AG09319 (cell line): ENCODE measurements at places on chromosomes 5 and 9.

DNA sequence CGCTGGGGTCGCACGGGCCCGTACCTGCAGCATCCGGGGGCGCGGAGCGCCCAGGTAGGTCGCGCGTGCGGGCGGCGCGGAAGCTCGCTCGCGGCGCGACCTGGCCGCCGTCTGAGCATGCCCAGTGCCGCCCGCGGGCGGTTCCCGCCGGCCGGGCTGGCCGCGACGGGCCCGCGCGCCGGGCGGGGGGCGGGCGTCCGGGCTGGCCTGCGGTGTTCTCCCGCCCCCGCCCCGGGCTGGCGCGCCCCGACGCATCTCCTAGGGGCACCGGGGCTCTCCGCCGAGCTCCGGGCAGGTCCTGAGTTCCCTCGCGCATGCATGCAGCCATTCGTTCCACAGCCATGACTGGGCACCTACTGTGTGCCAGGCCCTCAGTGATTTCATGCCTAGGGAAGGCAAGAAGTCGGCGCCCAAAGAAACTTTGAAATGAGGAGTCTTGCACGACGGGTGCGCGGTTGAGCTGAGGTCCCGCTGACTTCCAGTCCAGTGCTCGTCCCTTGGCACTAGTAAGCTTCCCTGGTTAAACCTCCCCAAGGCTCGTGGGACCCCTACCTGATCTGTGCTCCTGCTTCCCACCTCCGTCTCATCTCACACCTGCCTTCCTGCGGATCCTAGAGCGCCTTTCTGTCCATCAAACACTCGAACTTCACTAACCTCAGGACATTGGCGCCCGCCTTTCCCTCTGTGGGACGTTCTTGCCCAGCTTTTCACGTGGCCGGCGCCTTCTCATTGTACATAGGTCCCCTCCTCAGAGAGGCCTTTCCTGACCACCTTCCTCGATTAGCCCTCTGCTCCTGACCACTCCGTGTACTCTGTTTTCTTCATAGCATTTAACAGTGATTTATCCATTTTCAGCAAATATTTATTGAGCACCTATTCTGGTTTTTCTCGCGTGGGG, at the start of gene PTPN3:
PTPN3 (minus strand) TSS at position 113 of the 898 bp plus-strand sequence. CDS start 34,873 bp downstream, outside the sequence.
- DNase-seq, result no peak

GRCh38 chr5:110401881-110402280, 324.6 kb downstream of the TMEM232 start:
- DNase-seq, result no peak

DNA sequence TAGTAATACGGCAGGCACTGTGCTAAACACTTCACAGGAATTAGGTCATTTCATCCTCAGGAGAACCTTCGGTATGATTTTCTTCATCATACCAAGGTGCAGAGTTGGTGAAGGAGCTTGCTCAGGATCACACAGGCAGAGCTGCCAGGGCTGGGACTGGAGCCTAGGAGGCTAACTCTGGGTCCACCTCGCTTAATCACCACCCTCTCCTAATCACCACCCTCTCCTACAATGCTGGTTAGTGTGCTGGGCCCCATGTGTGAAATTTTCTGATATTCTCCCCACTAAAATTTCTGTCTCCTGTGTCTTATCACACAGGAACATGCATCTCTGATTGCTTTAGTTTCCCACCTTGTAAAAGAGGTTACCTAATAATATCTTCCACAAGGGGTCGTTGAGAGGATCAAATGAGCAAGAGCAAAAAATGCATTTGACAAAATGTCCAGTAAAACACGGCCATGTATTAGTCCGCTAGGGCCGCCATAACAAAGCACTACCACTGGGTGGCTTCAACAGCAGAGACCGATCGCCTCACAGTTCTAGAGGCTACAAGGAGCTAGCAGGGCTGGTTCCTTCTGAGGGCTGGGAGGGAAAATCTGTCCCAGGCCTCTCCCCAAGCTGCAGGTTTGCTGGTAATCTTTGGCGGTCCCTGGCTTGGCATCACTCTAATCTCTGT, 128.2 kb upstream of the NFIB start:
- DNase-seq, result no peak

DNA sequence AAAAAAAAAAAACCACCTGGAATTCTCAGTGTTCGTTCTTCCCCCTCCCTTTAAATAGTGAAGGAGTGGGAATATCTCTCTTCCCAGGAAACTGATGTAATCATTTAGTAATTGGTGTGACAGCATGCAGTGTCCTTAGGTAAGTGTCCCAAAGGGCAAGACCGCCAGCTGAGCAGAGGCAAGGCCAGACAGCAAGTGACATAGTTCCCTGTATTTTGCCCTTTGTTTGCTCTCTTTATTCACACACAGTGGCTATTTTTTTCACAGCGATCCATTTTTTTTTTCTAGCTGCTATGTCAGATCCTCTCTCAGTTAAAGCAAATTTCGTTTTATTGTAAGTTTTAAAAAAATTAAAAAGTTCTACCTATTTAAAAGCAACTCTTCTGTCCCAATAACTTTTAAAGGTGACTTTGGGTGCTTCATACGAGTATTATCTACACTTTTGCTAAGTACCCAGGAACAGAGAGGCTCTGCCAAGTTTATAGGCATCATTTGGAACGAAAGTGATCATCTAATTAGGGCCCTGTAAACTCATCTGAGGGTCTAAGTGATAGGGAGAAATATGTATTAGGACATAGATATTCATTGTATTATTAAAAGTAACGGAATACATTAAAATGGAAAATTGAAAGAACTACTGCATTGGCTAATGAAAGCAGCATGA, 98.2 kb upstream of the ALDH1A1 start:
- DNase-seq, result no peak

GRCh38 chr5:1642621-1643061, 118.9 kb upstream of the LPCAT1 start:
- DNase-seq, result no peak

- DNase-seq, result no peak
These were observed 139.6 kb downstream of the ARSB start for GRCh38 chr5:78845470-78845869.

DNA sequence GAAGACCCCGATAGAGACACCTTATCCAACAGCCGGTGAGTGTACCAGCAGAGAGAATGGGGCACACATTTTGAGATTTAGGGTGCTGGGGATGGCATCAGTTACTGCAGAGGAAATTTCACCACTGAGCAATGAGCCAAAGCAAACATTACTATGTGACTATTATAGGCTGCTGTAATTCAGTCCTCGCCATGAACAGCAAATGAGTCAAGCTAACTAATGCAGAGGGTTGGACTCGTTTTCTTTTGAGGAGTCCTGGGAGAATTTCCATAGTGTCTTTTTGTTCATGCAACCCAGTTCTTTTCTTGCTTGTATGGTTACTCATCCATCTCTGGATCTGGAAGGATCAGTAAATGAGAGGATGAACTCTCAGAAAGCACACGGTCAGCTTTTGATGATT, 323.8 kb downstream of the PSAT1 start:
- DNase-seq, result no peak

DNA sequence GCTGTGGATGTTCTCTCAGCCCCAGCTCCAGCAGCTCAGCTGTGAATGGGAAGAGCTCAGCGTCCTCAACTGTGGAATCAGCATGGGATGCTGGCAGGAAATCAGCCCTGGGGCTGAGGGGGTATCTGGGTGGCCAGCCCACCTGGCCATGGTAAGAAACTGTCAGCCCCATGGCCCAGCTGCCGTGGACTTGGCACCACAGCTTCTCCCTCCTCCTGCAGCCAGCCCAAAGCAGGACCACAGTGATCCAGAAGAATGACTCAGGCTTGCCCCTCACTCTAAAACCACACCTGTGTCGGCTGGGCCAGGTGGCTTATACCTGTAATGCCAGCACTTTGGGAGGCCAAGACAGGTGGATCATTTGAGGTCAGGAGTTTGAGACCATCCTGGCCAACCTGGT, 48.0 kb downstream of the SAR1B start:
- no peak for DNase-seq

GRCh38 chr5:180785121-180785781, 17.4 kb downstream of the MGAT1 start:
- no peak for DNase-seq

- no peak for DNase-seq
These were observed 20.8 kb downstream of the FXN start for GRCh38 chr9:69056191-69056815.

DNA sequence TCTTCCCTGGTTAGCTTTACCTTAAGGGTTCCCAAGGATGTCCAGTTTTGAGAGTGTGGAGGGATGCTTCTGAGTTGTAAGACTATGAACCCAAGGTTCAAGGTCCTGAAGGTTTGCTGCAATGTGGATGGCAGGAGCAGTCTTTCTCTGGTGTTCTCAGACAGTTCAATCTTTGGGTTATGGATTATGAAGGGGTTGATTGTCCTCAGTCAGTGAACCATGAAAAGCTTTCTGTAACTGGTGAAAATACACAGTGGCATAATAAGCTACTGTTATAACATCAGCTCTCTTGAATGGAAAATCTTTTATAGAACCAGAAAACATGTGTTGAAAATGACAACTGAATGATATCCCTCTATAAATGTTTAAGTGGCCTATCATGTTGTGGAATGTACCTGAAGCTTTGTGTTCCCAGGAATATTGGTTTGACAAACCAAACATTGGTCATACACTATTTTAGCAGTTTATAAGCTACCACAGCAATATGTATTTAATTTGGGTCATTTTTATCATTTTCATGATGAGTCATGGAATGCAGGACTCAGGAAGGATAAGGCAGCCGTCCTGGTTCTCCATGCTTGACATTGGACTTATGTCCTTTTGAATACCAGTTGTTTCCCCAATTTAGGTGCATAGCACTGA, 1041.8 kb upstream of the ARRDC3 start:
- DNase-seq, result no peak

- no peak for DNase-seq
These were observed 15.6 kb upstream of the COL23A1 start for GRCh38 chr5:178605788-178606187.
